ENCODE measurements at places on chromosomes 6 and 20.

GRCh38 chr20:61370841-61371303 lies 118.8 kb downstream of the CDH4 start:
- no peak for DNase-seq

DNA sequence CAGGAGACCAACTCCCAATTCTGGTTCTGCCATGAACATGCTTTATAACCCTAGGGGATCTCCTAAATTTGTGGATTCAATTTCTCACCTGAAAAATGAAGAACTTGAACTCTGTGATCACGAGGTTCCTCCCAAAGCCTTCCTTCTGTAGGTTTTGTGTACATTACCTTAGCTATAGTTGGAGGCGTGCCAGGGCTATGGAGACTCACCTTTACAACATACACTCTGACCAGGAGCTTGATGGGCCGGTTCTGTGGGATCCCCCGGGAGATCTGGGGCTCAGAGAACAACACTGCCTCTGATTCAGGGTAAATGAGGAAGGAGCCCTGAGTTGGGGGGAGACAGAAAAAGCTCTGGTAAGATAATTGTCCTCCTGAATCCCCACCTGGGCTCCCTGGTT lies 34.1 kb downstream of the ERGIC3 start:
- DNase-seq: no peak

DNA sequence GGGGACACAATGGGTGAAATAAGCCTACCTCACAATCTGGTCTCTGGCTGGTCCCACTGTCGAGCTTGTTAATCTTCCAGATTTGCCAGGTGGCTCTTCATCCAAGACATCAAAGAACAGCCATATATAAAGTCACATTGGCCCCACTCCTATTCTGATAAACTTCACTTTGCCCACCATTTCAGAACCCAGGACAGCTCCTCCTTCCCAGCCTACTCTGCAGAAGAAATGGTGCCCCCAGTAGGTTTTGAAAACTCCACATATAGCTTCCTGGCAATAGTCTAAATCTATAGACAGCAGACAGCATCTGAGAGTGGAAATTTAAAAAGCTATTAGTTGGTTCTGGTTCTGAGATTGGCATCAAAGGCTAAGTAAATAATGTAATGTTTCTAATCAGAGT lies 143.1 kb upstream of the PCSK2 start:
- DNase-seq: no peak

GRCh38 chr6:45822246-45822812 lies 193.3 kb downstream of the CLIC5 start:
- DNase-seq: no peak

GRCh38 chr6:149990661-149991471 lies 27.1 kb downstream of the ULBP1 start:
- no peak for DNase-seq

- no peak for DNase-seq
These were observed 183.2 kb upstream of the KCNG1 start for GRCh38 chr20:51206032-51206662.
